ENCODE measurements at places on chromosomes 13 and 19.

GRCh38 chr13:24162604-24163003 lies 2.1 kb downstream of the SPATA13 start:
- no peak for DNase-seq

- DNase-seq: peak; percentile 75
Observed at GRCh38 chr19:11380653-11381537, 3.2 kb downstream of the EPOR start.

- DNase-seq: no peak
Observed at GRCh38 chr19:8610936-8611300, 403 bp upstream of the ADAMTS10 start.

DNA sequence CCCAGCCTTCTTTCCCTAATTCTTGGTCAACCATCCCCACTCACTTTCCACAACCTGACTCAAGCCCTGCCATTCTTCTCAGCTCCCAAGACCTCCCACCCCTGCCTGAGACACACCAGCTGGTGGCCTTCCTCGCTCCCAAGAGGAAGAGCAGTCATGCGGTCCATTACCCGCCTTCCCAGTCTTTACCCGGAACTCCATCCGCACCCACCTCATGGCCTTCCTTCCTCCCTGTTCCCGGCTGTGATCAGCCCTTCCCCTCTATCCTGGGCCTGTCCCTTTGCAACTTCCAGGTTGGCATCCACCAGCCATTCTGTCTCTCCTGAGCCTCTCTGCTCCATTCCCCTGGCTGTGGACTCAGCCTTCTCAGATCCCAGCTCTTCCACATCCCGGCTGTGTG lies 18.6 kb upstream of the INSR start:
- no peak for DNase-seq

- DNase-seq: no peak
Observed at GRCh38 chr13:38417241-38417640, 67.6 kb downstream of the UFM1 start.

GRCh38 chr13:89923736-89924135 lies 1423.8 kb upstream of the MIR17HG start:
- DNase-seq: no peak

DNA sequence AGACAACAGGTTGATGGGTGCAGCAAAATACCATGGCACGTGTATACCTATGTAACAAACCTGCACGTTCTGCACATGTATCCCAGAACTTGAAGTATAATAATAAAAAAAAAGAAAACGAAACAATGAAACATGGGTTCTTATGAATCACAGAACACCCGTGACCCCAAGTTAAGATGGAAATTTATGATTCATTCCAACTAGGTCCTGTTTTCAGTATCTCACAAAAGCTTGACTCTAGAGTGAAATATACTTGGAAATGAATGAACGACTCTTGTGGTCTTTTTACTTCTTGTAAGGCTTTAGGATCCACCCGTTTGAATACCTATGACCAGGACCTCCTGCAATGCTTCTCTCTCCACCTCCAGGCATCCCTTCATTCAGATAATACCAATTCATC lies 3.5 kb upstream of the LILRB4 start:
- DNase-seq: no peak
